ENCODE measurements at places on chromosomes 4 and X. TPM values are rescaled to one million over a fixed set of nuclear protein-coding genes. Genes with fewer than 3 reads are reported as not detected.

- no peak for DNase-seq
These were observed 95.6 kb upstream of the WDR17 start for GRCh38 chr4:175970072-175970471.

The ANXA10 gene
- not detected for total RNA-seq

The CTAG1B gene
- not detected for total RNA-seq

DNA sequence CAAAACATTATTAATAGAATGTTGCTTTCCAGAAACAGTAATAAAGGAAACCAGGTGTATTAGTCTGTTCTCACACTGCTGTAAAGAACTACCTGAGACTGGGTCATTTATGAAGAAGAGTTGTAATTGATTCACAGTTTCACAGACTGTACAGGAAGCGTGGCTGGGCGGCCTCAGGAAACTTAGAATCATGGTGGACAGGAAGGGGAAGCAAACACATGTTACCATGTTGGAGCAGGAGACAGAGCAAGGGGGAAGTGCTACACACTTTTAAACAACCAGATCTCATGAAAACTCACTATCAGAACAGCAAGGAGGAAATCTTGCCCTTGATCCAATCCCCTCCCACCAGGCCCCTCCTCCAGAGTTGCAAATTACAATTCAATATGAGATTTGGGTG lies 815.8 kb downstream of the TRIML1 start:
- no peak for DNase-seq

GRCh38 chr4:21002286-21002685 lies 302.0 kb downstream of the PACRGL start:
- DNase-seq, result no peak

DNA sequence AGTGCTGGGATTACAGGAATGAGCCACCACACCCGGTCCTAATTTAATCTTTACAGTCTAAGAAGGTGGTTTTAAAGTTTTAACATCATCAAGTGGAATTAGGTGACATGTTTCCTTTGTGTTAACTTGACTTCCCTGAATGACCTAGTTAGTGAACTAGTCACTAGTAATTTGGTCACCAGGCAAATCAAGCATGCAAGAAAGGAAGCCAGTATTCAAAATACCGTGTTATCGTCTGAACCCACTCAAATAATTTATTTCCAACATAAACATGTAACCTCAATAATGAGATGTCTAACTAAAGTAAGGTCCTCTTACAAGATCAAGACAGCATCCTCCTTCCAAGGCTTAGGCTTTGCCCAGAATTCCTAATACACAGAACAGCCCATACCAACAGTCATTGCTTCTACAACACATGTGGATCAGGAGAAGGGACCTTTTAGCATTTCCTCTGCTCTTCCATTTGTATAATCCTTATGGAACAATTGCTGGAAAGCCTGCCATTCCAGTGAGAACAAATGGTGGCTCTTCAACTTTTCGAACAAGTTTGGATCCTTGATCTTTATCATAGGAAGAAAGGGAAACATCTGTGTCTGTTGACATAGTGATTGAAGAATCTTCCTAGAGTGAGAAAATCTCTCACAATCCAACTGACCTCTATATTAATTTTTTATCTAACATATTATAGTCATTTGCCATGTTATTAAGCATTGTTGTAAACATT lies 97.2 kb downstream of the ANXA3 start:
- no peak for DNase-seq

DNA sequence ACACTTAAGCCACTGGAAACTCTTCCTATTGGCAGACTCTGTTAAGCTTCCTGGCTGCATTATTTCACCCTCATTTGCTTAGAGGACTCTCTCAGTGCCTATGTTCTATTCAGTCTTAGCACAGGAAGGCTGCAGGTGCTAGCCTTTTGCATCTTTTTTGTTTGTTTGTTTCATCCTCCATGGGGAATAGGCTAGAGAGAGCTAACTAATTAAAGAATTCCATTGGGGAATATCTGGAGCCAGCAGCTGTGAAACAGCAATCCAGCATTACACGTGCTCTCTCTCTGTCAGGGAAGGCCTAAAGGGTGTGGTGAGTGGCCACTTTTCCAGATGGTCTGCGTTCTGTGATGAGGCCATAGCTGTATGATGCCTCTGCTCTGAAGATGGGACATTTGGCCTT lies 633.6 kb downstream of the SPRY1 start:
- DNase-seq, result no peak

DNA sequence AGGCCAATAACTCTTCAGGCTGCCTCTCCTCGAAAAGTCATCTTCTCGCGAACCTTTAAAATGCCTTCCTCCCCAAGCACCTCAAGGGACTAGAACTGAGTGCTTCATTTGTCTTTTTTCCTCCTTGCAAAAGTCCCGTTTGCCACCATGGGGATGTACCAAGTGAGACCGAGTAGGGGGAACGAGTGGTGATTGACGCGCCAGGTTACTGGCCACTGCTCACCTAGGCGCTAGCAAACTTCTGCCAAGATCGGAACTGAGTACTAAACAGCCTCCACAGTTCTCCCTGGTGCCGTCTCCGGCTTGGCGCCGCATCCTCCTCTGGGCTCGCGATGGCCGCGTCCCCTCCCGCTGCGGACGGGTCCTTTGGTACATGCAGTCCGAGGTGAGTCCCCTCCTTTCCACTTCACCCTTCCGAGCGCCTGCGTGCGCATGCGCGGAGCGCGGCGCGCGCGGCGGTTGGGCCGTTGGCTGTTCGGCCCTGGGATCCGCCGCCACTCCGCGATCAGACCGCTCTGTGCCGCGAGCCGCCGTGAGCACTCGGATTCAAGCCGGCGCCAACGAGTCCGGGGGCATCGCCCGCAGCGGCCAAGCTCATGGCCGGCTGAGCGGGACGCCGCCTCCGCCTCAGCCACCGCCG lies at the start of gene CDK16:
TSS of gene CDK16 (plus strand) at position 402 of the 640 bp plus-strand sequence. CDS start 4,877 bp downstream, outside the sequence.
- peak; percentile 76 for DNase-seq

- no peak for DNase-seq
These were observed 623.4 kb downstream of the SPRY1 start for GRCh38 chr4:124019749-124020549.

- DNase-seq, result no peak
These were observed 67.4 kb downstream of the ZAR1 start for GRCh38 chr4:48557478-48557877.
